Activated CD4-positive, alpha-beta memory T cell treated with anti-CD3 and anti-CD28 coated beads for 36 hours (primary cell): ENCODE measurements at places on chromosomes 5 and 9. TPM values are rescaled to one million over a fixed set of nuclear protein-coding genes. Genes with fewer than 3 reads are reported as not detected.

DNA sequence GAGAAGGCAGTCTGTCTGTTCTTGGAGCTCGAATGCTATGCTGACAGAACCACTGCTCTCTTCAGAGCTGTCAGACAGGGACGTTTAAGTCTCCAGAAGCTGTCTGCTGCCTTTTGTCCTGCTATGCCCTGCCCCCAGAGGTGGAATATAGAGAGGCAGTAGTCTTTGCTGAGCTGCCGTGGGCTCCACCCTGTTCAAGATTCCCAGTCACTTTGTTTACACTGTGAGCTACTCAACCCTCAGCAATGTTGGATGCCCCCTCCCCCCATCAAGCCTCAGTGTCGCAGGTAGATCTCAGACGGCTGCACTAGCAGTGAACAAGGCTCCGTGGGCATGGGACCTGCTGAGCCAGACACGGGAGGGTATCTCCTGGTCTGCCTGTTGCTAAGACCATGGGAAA, 344.2 kb downstream of the TMEM161B start:
- no peaks in the 10 kb centered on the region for H3K4me1 ChIP-seq
- no peaks in the 10 kb centered on the region for H3K36me3 ChIP-seq
- H3K27me3 ChIP-seq = peaks cover 1% of the 10 kb centered on the region
- H3K4me3 ChIP-seq = no peak overlapping the region
- H3K27ac ChIP-seq = no peak overlapping the region

DNA sequence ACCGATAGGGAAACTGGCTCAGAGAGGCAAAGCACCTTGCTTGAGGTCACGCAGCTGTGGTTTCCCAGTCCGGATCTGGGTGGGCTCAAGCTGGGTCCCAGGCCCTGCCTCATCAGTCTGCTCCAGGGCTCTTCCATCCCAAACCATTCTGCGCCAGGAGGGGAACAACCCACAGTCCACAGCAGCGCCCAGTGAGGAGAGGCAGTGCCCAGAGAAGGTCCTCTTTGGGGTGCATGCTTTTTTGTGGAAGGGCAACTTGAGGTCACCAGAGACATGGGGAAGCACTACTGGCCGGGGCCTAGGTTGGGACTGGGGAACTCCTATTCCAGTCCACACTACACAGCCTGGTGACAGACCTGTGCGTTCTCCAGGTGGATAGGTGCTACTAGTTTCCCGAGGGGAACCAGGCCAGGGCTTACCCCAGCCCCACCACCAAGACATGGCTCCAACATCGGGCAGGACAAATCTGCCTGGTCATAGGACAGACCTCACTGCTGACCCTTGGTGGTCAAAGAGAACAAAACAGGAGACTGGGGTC, 62.5 kb upstream of the RNF130 start:
- no peak overlapping the region for H3K27ac ChIP-seq
- H3K36me3 ChIP-seq = no peaks in the 10 kb centered on the region
- H3K27me3 ChIP-seq = peaks cover 2% of the 10 kb centered on the region

- no peaks in the 10 kb centered on the region for H3K36me3 ChIP-seq
- no peaks in the 10 kb centered on the region for H3K27me3 ChIP-seq
- H3K4me1 ChIP-seq = no peaks in the 10 kb centered on the region
- no peak overlapping the region for H3K4me3 ChIP-seq
Observed at GRCh38 chr9:30504502-30504905, 1879.9 kb upstream of the ACO1 start.

- no peaks in the 10 kb centered on the region for H3K36me3 ChIP-seq
- no peak overlapping the region for H3K4me3 ChIP-seq
- peaks cover 4% of the 10 kb centered on the region for H3K27me3 ChIP-seq
- H3K27ac ChIP-seq = no peak overlapping the region
Observed at GRCh38 chr5:68435611-68436010, 220.1 kb downstream of the PIK3R1 start.

- H3K27ac ChIP-seq = no peak overlapping the region
- H3K4me3 ChIP-seq = no peak overlapping the region
- H3K27me3 ChIP-seq = no peaks in the 10 kb centered on the region
- H3K36me3 ChIP-seq = peaks cover 3% of the 10 kb centered on the region
- H3K4me1 ChIP-seq = no peaks in the 10 kb centered on the region
Observed at GRCh38 chr9:94056442-94056974, 27.8 kb upstream of the PTPDC1 start.

- H3K27me3 ChIP-seq = no peaks in the 10 kb centered on the region
- no peak overlapping the region for H3K4me3 ChIP-seq
- no peak overlapping the region for H3K27ac ChIP-seq
- no peak for DNase-seq
- peaks cover 6% of the 10 kb centered on the region for H3K36me3 ChIP-seq
Observed at GRCh38 chr9:20594608-20595007, 27.7 kb downstream of the MLLT3 start.

GRCh38 chr5:56993241-56993640, 41.3 kb upstream of the MIER3 start:
- no peaks in the 10 kb centered on the region for H3K27me3 ChIP-seq
- no peaks in the 10 kb centered on the region for H3K4me1 ChIP-seq
- no peak overlapping the region for H3K27ac ChIP-seq
- H3K36me3 ChIP-seq = no peaks in the 10 kb centered on the region

- H3K36me3 ChIP-seq = no peaks in the 10 kb centered on the region
- H3K27ac ChIP-seq = peak overlapping the region; percentile 2
- H3K4me1 ChIP-seq = peaks cover 22% of the 10 kb centered on the region
- no peak overlapping the region for H3K4me3 ChIP-seq
- peak; percentile 51 for DNase-seq
Observed at GRCh38 chr5:172412724-172413286, 41.5 kb downstream of the SH3PXD2B start.

DNA sequence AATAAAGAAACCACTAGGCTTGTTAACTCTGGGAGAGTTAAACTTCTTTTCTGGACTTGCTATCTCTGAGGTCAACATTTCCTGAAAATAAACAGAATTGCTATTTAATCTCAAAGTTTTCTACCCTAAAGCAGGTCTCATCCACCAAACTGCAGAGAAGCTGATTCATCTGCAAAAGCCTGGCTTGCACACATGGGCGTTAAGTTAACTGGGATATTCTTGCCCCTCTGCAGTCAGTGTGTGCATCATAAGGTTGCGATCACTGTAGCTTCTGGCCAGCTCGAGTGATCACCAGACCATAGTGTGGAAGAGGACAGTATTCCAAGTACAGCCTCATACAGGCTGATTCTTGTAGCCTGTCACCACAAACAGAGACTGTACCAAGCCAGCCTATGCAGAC, 99.2 kb downstream of the SPOCK1 start:
- peaks cover 2% of the 10 kb centered on the region for H3K27me3 ChIP-seq
- H3K4me3 ChIP-seq = no peak overlapping the region
- no peak for DNase-seq

DNA sequence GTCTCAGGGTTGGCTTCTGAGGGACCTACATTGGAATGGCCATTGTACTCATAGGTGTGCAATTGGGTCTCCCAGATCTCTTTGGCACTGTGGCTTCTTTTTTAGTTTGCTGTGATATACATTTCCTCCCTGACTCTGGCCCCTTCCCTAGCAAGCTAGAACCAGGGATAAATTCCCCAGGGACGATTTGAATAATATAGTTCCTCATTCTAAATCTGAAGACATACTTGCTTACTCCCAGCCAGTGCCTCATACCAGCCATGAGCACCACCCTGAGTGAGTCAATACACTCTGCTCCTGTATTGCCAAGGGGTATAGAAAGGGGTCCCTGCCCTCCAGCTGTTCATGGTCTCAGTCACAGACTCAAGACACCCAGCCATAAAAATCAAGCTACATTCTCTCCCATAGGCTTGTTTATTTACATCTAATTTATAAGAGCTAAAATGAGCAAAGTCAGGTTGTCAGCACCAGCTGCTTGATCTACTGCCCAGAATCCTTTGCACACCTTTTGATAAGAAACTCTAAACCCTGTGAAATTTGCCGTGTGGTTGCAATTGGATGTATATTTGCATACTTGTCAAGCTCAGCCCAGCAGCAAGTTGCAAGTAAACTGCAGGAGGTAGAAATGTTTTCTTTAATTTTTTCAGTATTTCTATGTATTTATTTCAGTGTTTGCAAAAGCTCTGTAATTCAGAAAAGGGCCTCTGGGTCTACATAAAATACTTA, 219.9 kb upstream of the IRX1 start:
- no peak for DNase-seq
- no peaks in the 10 kb centered on the region for H3K36me3 ChIP-seq
- H3K4me1 ChIP-seq = no peaks in the 10 kb centered on the region
- H3K27ac ChIP-seq = no peak overlapping the region

- no peaks in the 10 kb centered on the region for H3K27me3 ChIP-seq
- peaks cover 36% of the 10 kb centered on the region for H3K36me3 ChIP-seq
- H3K4me3 ChIP-seq = no peak overlapping the region
- H3K4me1 ChIP-seq = peaks cover 29% of the 10 kb centered on the region
- H3K27ac ChIP-seq = no peak overlapping the region
Observed at GRCh38 chr9:96395964-96396363, 12.5 kb upstream of the SLC35D2 start.

DNA sequence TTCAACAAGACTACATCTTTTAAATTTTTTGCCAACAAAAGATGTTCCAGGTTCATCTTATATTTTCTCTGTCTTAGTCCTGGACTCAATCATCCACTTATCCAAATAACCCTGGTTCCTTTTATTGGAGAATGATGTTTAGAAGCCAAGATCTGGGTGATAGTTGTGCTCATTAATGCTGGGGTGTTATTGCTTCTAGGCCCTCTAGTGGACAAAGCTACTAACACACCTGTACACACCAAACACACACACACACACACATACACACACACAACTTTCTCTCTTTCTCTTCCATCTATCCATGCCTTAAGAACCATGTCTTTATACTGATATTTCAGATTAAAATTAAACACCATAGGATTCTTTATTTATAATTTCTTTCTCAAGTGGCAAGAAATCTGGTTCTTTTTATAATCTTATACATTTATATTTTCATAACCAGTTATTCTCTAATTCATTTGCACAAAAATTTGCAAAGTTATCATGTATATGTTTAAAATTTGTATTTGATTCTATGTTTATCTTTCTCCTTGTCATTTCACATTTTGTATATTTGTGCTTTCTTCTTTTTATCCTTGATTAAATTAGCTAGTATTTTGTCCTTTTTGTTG, 179.1 kb upstream of the SMIM23 start:
- H3K36me3 ChIP-seq = no peaks in the 10 kb centered on the region
- DNase-seq = no peak
- H3K4me1 ChIP-seq = peaks cover 3% of the 10 kb centered on the region
- no peak overlapping the region for H3K27ac ChIP-seq

GRCh38 chr9:108377881-108378280, 477.9 kb downstream of the ACTL7B start:
- H3K27ac ChIP-seq = no peak overlapping the region
- DNase-seq = no peak
- H3K27me3 ChIP-seq = no peaks in the 10 kb centered on the region
- no peak overlapping the region for H3K4me3 ChIP-seq
- no peaks in the 10 kb centered on the region for H3K4me1 ChIP-seq
- no peaks in the 10 kb centered on the region for H3K36me3 ChIP-seq

DNA sequence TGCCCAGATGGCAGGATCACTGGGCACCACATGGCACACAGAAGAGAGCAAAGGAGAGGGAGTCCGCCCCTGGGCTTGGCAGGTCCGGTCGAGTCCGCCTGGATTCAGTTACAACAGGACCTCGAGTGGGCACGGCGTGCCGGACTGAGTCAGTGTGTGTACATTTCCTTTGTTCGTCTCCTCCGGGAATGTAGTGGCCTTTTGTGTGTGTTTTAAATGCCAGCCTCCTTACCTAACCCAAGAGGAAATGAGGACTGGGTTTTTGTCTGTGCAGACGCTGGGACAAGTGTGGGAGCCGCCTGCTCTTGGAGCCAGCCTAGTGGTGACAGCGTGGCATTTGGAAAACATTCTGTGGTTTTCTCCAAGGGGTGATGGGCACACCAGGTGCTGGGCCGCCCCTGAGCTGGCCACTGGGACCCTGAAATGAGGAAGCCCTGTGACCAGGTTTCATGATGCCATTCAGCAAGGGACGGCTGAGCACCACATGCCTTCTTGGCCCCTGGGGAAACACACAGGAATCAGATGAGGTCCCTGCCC, 9.6 kb downstream of the NEK6 start:
- H3K27me3 ChIP-seq = no peaks in the 10 kb centered on the region
- peak; percentile 24 for DNase-seq
- peaks cover 15% of the 10 kb centered on the region for H3K4me1 ChIP-seq
- H3K27ac ChIP-seq = no peak overlapping the region
- no peaks in the 10 kb centered on the region for H3K36me3 ChIP-seq

- peaks cover 17% of the 10 kb centered on the region for H3K4me1 ChIP-seq
- no peaks in the 10 kb centered on the region for H3K27me3 ChIP-seq
- no peak overlapping the region for H3K27ac ChIP-seq
Observed at GRCh38 chr9:97419309-97419867, 7.5 kb downstream of the TDRD7 start.

GRCh38 chr9:78439866-78440830, 143.2 kb downstream of the PSAT1 start:
- H3K27me3 ChIP-seq = peaks cover 17% of the 10 kb centered on the region
- DNase-seq = no peak
- H3K4me1 ChIP-seq = peaks cover 4% of the 10 kb centered on the region
- H3K4me3 ChIP-seq = no peak overlapping the region
- no peaks in the 10 kb centered on the region for H3K36me3 ChIP-seq

GRCh38 chr5:172003746-172004145, 2.7 kb downstream of the FBXW11 start:
- H3K4me1 ChIP-seq = peaks cover 75% of the 10 kb centered on the region
- H3K27ac ChIP-seq = peak overlapping the region; percentile 35
- H3K36me3 ChIP-seq = peaks cover 8% of the 10 kb centered on the region
- DNase-seq = no peak

DNA sequence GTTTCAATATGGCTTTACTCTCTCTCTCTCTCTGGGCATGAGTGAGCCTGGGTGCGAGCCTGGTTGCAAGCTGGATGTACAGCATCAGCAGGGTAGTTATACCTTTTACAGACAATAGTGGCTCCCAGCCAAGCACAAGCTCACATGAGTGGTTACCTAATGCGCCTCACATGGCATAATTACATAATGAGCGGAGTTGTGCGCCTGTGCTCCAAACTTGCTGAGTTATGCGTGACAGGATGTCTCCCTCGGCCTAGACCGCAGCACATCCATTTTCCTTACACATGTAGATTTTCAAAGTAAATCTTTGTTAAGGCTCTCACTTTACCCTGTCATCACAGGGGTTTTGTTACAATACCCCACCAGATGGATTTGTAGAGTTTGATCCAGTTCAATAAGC, 233.5 kb upstream of the WWC1 start:
- no peak for DNase-seq
- H3K27ac ChIP-seq = no peak overlapping the region
- no peaks in the 10 kb centered on the region for H3K4me1 ChIP-seq
- no peaks in the 10 kb centered on the region for H3K36me3 ChIP-seq
- peaks cover 5% of the 10 kb centered on the region for H3K27me3 ChIP-seq

GRCh38 chr5:77430726-77431125, 61.4 kb downstream of the WDR41 start:
- H3K4me3 ChIP-seq = no peak overlapping the region
- H3K36me3 ChIP-seq = peaks cover 24% of the 10 kb centered on the region
- peaks cover 6% of the 10 kb centered on the region for H3K4me1 ChIP-seq
- no peak for DNase-seq
- H3K27me3 ChIP-seq = no peaks in the 10 kb centered on the region

- H3K4me1 ChIP-seq = no peaks in the 10 kb centered on the region
- DNase-seq = no peak
- no peak overlapping the region for H3K4me3 ChIP-seq
- H3K27ac ChIP-seq = no peak overlapping the region
- H3K36me3 ChIP-seq = no peaks in the 10 kb centered on the region
- no peaks in the 10 kb centered on the region for H3K27me3 ChIP-seq
Observed at GRCh38 chr9:110691002-110691549, 22.5 kb downstream of the MUSK start.

DMRT3 gene
- total RNA-seq = not detected

MZB1 gene
- 24.0 TPM for total RNA-seq

PCDHA12 gene
- not detected for total RNA-seq

ZBTB6 gene
- total RNA-seq = 10.6 TPM

SLC36A2 gene
- total RNA-seq = not detected

SCGB3A2 gene
- not detected for total RNA-seq

CDK5RAP2 gene
- 75.3 TPM for total RNA-seq

GGTA1 gene
- total RNA-seq = not detected
